ENCODE measurements at places on chromosomes 6 and 20.

DNA sequence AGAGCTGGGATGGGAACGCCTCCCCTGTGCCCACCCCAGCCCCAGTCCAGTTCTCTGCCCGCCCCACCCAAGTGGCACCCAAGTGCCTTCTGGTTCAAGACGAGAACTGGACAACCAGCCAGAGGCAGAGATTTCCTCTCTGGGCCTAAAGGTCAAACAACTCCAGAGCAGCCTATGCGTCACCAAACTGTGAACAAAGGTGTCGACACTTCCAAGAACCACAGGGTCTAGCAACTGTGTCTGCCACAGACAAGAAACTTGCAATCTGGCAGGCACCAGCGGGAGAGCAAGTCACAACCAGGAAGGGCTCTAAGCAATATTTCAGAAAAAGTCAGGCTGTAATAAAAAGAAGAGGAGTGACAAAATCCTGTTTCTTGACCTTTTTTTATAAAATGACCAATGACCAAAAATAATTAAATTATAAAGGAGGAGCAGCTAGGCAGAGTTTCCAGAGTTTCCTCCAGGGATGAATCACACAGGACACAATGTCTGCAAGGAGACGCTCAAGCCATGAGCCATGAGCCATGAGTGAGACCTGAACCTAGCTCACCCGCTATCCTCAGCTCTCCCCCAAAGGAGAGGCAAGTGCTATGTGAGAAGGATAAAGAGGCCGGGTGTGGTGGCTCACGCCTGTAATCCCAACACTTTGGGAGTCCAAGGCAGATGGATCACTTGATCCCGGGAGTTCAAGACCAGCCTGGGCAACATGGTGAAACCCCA lies 11.1 kb downstream of the EDEM2 start:
- no peak for DNase-seq

- DNase-seq: no peak
Observed at GRCh38 chr6:107714104-107714503, 110.0 kb downstream of the SCML4 start.

GRCh38 chr20:3616250-3616649 lies 46.9 kb downstream of the GFRA4 start:
- DNase-seq: no peak

- no peak for DNase-seq
Observed at GRCh38 chr6:42335896-42336295, 115.8 kb downstream of the TRERF1 start.

DNA sequence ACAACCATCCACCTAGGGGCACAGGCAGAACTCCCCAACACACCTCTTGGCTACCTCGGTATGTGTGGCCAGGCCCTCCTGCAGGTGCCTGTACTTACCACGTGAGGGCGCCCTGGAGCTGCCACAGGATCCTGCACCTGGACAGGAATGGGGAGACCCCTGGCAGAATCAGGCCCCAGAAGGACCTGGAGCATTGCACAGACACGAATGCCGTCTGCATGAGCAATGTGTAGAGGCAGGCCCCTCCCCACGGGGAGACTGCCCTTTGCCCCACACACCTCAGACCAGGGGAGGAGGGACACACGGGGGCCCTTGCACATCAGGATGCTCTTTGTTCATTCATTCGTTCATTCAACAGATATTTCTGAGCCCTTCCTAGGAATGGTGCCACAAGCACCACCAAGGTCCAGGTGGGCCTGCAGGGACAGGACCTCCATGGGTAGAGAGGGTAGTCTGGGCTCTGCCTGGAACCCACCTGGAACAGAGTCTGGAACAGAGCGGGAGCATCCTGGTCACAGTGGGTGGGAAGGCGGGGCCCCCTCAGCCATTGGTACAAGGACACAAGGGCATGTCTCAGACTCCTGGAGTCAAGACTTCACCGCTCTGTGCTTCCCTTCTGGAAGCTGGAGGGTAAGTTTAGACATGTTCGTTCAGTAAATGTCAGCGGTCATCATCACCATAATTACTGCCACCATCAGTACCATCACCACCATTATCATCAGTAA lies 32.3 kb downstream of the YTHDF1 start:
- DNase-seq: peak; percentile 11

DNA sequence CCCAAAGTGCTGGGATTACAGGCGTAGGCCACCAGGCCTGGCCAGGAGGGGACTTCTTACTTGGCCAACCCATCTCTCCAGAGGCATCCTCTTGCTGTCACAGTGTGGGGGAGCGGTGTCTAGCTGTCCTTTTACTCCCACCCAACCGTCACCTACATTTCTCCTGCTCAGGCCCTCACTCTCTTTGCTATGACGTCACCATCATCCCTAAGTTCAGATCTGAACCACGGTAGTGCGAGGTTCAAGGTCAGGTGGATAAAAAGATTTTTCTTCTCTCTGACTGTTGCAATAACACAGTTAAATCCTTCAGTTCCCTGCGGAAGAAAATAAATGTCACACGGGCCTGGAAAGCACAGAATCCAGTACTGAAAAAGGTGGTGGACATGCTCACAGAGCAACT lies 7.3 kb upstream of the RAET1L start:
- no peak for DNase-seq

GRCh38 chr6:34514112-34514511 lies 42.0 kb downstream of the SPDEF start:
- no peak for DNase-seq

GRCh38 chr6:158912655-158913054 lies 87.3 kb downstream of the RSPH3 start:
- DNase-seq: no peak

GRCh38 chr6:167793421-167793820 lies 33.3 kb upstream of the AFDN start:
- DNase-seq: no peak

DNA sequence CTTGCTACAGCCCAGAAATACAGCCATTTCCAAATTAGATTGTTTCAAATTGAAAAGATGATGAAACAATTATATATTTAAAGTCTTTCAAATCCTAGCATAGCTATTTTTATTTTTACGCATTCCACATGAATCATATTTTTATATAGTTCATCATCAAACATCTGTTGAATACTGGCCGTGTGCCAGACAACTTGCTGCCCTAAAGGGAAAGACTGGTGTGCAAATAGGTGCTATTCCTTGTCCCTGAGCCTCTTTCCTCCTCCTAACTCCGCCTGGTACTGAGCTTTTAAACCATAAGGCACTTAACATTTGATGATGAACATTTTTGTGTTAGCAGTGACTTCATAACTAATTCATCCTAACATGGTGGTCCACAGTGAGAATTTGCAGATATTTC lies 18.7 kb upstream of the PLCG1 start:
- no peak for DNase-seq

DNA sequence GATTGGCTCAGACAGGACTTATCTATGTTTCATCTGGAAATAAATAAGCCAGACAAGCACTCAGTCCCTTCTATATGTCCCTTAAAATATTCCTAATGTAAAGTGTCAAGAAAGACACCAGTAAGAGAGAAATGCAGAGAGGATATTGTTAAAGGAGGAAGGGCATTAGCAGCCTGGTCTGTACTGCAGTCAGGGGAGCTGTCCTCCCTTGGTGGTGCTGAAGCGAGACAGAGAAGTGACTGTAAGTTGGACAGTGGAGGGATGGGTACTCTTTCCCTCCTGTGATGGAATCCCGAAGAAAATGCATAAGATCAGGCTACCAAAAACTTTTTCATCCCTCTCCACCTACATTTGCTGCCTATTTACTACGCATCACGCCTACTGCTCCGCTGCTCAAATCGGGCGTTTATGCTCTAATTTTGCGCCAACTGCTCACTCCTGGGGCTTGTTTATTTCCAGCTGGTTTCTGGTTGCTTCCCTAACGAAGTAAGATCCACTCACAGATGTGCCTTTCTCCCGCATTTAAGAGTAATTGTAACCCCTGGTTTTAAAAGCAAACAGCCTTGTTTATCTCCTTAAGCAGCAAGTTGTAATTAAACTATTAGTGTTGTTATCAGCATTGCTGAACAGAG lies 35.2 kb downstream of the PHACTR1 start:
- DNase-seq: no peak

GRCh38 chr6:16759181-16759645 lies 2.0 kb downstream of the ATXN1 start:
- no peak for DNase-seq

DNA sequence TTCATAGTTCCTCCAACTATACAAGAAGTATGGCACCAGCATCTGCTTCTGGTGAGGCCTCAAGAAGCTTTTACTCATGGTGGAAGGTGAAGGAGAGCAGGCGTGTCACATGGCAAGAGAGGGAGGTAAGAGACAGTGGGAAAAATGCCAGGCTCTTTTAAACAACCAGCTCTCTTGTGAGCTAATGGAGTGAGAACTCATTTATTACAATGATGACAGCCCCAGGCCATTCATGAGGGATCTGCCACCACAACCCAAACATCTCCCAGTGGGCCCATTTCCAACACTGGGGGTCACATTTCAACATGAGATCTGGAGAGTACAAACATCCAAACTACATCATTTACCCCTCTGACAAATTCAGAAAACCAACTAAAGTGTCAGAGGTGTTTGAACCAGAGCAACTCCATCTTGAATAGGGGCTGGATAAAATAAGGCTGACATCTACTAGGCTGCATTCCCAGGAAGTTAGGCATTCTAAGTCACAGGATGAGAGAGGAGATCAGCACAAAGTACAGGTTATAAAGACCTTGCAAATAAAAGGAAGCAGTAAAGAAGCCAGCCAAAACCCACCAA lies 2.2 kb upstream of the UBD start:
- DNase-seq: no peak

DNA sequence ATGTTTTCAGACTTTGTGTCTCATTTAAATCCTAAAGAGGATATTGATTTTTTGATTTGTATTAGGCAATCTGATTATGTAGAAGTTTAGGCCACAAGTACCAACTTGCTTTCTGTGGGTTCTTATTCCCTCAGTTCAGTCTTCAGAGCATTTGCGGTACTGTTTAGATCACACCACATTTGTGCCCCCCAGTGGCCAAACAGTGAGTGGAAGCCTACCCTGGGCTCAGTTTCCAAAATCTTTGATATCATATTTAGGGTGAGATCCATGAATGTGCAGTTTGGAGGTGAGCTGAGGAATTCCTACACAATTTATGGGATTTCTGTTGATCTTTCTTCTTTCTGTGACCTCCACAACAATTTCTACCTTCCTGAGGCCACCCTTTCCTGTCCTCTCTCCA lies 92.3 kb upstream of the FUT9 start:
- no peak for DNase-seq

GRCh38 chr6:139290787-139291311 lies 949 bp downstream of the TXLNB start:
- DNase-seq: no peak
